Brain (organoid and tissue), 16 donors: ENCODE measurements at places on chromosomes 2 and 18.

DNA sequence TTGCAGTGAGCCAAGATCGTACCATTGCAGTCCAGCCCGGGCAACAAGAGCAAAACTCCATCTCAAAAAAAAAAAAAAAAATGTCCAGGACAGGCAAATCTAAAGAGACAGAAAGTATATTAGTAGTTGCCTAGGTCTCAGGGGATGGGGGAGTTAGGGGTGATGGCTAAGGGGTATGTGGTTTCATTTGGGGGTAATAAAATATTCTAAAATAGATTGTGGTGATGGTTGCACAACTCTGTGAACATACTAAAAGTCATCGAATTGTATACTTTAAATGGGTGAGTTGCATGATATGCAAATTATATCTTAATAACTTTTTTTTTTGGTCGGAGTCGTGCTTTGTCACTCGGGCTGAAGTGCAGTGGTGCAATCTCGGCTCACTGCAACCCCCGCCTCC, 34.2 kb upstream of the ACTR2 start:
- no peak for DNase-seq

DNA sequence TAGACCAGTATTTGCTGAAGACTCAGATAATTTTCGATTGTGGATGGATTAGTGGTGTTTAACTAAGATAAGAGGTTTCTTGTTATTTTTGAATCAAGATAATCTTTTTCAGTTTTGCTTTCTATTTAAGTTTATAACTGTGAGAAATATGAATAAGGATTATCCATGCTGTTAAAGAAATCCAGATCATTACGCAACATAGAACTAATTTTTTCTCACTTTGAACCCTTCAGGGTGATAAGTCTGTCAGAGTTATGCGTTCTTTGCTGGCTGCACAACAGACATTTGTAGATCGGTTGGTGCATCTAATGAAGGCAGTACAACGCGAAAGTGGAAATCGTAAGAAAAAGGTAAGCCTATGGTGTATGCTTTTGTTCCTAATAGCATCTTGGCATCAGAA, 74.1 kb downstream of the PIK3C3 start:
- DNase-seq = no peak

GRCh38 chr2:171084128-171084527, 76.6 kb downstream of the TLK1 start:
- DNase-seq = no peak

GRCh38 chr2:109268916-109269315, 139.9 kb downstream of the SH3RF3 start:
- no peak for DNase-seq

GRCh38 chr2:59935005-59935404, 618.4 kb downstream of the BCL11A start:
- no peak for DNase-seq

GRCh38 chr2:233801357-233802131, 23.4 kb downstream of the MROH2A start:
- no peak for DNase-seq

DNA sequence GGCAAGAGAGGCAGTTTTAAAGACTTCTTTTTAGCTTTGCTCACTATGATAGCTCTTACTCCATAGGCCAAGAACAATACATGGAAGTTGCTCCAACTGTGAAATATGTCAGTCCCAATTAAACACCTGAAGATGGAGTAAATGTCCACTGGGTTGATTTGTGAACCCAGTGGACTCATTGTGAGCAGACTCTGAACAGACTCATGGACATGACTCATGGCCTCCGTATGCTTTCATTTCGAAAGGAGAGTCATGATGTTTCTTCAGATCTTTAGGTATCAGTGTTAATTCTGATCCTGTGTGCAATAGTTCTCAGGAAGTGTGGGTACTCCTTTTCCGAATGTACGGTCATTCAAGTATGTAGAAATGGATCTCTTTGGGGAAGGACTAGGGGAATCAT, 5.4 kb upstream of the CWC22 start:
- DNase-seq = no peak

DNA sequence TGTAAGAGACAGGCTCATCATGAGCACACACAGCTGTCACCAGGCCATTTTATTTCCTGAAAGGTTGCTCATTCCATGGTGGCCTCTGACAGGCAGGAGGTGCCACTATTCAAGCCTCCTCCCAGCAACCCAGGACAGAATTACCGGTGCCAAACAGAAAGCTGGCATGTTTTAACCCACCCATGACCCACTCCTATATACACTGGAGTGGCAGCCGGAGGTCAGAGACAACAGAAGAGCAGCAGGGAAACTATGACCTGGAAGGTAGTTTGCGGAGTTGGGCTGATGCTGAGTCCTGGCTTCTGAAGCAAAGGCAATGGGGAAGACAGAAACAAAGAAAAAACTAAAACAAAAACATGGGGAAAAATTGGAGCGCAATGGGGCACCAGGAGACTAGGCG, 2.3 kb downstream of the RFTN2 start:
- DNase-seq = no peak

- no peak for DNase-seq
These were observed 39.3 kb downstream of the RTP5 start for GRCh38 chr2:241908686-241909420.

GRCh38 chr18:58847383-58848071, 17.1 kb upstream of the ZNF532 start:
- peak; percentile 89 for DNase-seq

DNA sequence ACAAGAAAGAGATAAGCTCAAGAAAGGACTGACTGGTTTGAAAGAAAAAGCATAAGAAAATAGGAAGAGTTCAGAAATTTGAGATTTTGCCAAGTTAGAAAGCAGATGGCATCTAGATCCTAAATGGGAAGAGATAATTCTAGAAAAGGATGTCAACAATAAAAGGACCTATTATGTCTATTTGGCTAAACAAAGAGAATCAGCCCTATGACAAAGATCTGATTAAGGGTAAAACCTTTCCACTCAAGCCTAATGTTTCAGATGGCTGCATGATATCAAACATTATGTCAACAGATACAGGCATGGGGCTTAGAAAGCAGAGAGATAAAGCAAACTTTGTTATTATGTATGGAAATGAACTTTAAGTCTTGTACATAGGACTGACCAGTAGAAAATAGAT, 465.0 kb upstream of the TRIB2 start:
- no peak for DNase-seq

DNA sequence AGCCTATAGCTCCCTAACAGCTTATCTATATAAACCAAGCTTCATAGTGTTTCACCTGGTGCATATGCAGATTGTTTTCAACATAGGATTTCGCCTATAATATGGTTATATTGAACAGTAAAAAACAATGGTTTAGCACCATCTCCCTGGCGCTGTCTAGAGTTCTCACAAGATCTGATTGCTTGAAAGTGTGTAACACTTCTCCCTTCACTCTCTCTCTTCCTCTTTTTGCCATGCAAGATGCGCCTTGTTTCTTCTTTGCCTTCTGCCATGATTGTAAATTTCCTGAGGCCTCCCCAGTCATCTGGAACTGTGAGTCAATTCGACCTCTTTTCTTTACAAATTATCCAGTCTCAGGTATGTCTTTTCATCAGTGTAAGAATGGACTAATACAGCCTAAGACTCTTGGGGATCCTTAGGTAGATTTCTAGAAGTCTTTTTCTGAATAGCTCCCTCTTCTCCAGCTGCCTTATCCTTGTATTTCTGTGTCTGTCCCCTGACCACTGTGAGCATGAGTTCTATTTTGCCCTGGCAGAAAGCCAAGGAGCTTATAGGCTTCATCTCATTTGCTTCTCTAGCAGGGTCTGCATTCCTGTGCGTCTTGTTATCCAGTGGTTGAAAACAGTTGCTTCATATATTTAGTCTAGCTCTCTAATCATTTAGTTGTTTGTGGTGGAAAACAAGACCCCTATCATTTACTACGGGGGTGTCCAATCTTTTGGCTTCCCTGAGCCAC, 401.6 kb downstream of the GPD2 start:
- no peak for DNase-seq

GRCh38 chr2:13813236-13813635, 819.3 kb upstream of the LRATD1 start:
- DNase-seq = no peak

DNA sequence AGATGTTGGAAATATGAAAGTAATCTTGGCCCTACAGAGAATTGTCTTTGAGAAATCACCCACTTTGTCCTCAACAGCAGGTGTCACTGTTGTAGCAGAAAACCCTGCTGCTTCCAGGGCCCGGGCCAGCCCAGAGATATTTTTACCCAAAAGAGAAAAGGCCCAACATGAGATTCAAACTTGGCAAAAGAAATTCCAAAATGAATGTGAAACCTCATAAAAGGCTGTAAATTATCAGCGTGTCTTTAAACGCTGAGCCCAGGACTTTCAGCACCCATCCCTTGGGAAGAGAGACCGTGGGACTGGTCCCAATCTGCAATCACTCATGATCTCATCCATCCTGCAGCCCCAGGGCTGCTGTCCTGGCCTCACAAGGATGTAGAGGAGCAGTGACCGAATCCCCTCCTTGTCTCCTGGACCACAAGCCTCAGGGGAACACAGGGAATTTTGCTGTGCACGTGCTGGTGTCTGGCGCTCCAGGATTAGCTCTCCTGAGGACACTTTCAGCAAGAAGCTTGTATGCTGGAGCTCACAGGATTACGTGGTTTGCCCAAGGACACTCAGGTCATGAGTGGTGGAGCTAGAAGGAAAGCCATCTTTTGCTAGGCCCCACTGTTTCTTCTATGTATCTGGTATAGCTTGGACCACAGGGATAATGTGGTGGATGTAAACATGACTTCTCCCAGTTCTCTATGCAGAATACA, 202.1 kb downstream of the RNF144A start:
- peak; percentile 82 for DNase-seq

DNA sequence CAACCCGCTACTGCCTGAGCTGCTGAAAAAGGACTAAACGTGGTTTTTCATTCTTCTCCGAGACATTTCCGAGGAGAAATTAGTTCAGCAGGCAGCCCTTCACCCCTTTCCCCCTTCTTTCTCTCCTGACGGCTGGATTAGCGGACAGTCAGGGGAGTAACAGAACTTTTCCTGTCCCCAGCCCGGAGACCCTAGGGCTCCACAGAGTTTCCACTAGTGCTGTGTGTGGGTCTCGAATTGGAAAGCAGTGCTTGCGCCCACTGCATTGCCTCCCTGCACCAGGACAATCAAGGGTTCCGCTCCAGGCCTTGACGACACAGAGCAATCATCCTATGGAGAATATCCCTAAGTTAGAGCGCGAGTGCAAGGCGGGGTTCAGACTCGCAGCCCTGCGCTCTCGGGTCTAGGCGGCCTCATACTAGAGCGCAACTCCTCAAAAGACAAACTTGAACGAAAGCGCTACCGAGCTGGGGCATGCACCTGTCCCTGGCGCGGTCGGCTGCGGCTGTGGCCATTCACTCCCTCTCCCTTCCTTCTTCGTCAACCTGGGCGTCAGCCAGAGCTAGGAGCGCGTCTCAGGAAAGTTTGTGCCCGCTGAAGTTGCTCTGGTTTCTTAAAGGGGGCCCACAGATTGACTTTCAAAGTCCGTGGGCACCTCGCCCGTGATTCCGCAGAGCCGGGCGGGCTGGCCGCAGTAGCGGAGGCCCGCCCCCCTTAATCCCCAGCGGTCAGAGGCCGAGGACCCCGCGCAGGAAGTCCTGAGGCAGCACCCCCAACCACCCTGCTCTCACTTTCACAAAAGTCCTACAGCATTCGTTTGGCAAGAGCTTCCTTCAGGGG, 801 bp downstream of the OSR1 start:
- DNase-seq = no peak

GRCh38 chr2:74646201-74646600, 1.9 kb downstream of the M1AP start:
- no peak for DNase-seq

- no peak for DNase-seq
These were observed 63.8 kb upstream of the PPM1B start for GRCh38 chr2:44104855-44105271.
